Lung (tissue), 17 donors: ENCODE measurements at places on chromosomes 6 and 20. TPM values are rescaled to one million over a fixed set of nuclear protein-coding genes. Genes with fewer than 3 reads are reported as not detected.

- no peaks in the 10 kb centered on the region for H3K4me1 ChIP-seq
- no peaks in the 10 kb centered on the region for H3K27me3 ChIP-seq
- H3K36me3 ChIP-seq, result no peaks in the 10 kb centered on the region
These were observed 44.1 kb downstream of the SCP2D1 start for GRCh38 chr20:18857640-18858039.

GRCh38 chr20:24503352-24503931, 34.0 kb downstream of the SYNDIG1 start:
- no peak overlapping the region for H3K4me3 ChIP-seq
- H3K4me1 ChIP-seq, result no peaks in the 10 kb centered on the region
- H3K27me3 ChIP-seq, result no peaks in the 10 kb centered on the region
- no peak for DNase-seq

- DNase-seq, result no peak
- H3K4me3 ChIP-seq, result no peak overlapping the region
- H3K4me1 ChIP-seq, result peaks cover 10% of the 10 kb centered on the region
- no peaks in the 10 kb centered on the region for H3K36me3 ChIP-seq
These were observed 10.7 kb upstream of the TLDC2 start for GRCh38 chr20:36865076-36865860.

DNA sequence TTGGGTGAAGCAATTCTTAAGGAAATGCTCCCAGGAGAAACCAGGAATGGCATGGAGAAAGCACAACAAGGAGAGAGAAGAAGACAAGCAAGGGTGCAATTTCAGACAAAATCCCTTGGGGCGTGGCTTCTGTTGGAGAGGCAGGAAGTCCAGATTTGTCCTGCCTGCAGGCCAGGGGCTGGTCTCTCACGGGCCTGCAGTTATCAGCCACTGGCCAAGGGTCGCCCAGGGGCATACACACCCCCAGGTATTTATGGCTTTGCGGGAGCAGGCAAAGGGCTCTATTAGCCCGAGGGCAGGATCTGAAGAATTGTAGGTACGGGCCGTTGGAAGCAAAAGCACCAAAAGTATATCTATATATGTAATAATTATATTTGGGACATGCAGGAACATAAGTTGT, 87.7 kb downstream of the IYD start:
- H3K36me3 ChIP-seq, result no peaks in the 10 kb centered on the region
- DNase-seq, result no peak
- H3K4me3 ChIP-seq, result no peak overlapping the region
- H3K27ac ChIP-seq, result no peak overlapping the region
- H3K4me1 ChIP-seq, result peaks cover 10% of the 10 kb centered on the region

TMEM151B gene
- polyA plus RNA-seq, result 0.04 TPM
